ENCODE measurements at places on chromosomes 2 and 18.

- DNase-seq: no peak
Measured at GRCh38 chr2:159968279-159968900, 94.0 kb downstream of the PLA2R1 start.

DNA sequence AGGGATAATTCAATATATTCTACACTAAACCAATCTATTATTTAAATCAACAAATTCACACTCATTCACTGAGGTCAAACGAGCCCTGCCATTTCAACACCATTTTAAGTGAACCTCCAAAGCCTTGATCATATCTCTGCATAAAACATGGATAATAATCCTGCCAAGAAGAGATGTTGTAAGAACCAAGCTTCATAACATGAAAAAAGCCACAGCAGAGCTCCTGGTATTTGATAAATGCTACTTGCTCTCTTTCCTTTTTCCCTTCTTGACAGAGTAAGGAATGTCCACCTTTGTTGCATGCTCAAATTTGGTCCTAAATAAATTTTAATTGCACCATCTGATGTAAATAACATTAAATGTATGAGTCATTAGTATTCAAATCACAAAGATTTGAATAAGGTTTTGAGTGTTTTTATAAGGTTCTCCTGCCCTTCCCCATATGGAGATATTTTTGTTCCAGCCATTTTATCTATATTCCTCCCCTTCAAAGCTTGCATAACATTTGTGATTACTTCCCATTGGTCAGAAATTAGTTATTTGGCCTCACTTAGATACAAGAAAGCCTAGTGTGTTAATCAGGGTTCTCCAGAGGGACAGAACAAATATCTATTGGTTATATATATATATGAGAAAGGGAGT lies 318.8 kb downstream of the RND3 start:
- DNase-seq: no peak

- DNase-seq: no peak
Measured at GRCh38 chr2:202267495-202267894, 1.9 kb downstream of the NOP58 start.

GRCh38 chr18:43031169-43031568 lies 84.3 kb downstream of the RIT2 start:
- no peak for DNase-seq

- no peak for DNase-seq
Measured at GRCh38 chr2:128399690-128400291, 81.1 kb upstream of the HS6ST1 start.

GRCh38 chr2:168583064-168583709 lies 127.1 kb downstream of the CERS6 start:
- DNase-seq: no peak

GRCh38 chr2:234249873-234250272 lies 199.4 kb downstream of the SPP2 start:
- no peak for DNase-seq

GRCh38 chr18:22114526-22115321 lies 54.7 kb upstream of the GATA6 start:
- DNase-seq: no peak

DNA sequence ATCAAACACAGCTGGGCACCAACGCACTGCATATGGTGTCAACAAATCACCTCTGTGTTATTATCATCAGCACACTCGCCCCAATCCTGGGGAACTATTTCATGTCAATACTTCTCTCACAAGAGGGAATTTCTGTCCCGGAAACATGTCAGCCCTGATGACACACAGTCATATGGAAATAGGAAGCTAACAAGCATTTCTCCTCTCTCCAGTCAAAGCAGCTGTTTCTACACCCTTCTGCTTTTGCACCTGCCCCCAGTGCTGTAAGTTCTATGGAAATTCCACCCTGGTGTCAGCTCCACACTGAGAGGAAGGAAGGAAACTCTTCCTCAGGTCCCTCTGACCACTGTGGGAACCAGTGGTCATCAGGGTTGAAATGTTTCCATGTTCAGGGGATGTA lies 447.6 kb upstream of the ID2 start:
- DNase-seq: no peak

GRCh38 chr2:235500110-235500760 lies 6.4 kb downstream of the AGAP1 start:
- no peak for DNase-seq

DNA sequence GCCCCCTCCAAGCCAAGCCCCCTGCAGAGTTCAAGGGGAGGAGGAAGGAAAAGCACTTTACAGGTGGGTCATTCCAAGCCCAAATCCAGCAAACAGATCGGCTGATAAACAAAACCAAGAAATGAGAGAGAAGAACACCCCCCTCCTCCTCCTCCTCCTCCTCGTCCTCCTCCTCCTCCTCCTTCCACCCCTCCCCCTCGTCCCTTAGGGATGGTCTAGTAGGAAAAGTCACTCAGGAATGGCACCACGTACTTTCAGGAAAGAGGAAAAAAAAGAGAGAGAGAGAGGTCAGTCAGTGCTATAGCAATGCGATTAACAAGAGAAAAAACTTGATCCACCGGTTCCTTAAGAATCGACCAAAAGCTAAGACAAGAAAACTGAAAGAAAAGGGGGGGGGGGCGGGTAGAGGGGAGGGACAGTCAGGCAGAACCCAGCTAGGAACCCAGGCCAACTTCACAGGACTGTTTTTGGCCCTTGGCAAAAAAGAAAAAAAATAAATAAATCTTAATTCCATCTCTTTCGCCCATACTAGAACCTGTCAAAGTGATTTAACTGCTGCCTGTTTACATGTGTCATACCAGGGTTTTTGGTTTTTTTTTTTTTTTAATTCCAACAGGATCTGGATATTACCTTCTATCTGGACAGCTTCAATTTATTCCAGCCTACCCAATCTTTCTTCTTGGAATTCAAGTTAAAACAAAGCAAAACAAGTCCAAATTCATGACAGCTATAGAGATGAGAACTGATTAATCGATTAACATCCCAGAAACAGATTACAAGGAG lies 906 bp downstream of the IKZF2 start:
- no peak for DNase-seq

DNA sequence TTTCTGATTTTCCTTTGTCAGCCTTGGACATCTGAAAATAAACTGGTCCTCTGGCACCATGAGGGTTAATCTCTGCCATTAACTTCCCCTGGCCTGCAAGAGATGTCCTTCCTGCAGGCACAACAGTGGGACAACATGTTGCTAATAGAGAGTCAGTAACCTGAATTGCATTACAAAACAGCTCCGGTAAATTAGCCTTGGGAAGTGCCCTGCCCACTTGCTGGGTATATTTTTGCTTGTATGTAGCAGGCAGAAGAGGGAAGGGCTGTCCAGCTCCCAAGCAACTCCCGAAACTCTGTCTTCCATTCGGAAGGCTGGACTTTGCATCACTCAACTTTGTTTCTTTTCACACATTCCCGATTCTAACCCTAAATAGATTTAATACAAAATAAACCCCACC lies 104.4 kb upstream of the ATP8B1 start:
- DNase-seq: no peak

- no peak for DNase-seq
Measured at GRCh38 chr2:142112757-142113221, 18.0 kb downstream of the LRP1B start.
